ENCODE measurements at places on chromosomes 11 and 22. TPM values are rescaled to one million over a fixed set of nuclear protein-coding genes. Genes with fewer than 3 reads are reported as not detected.
A peak's percentile ranks its signal among the peaks of the same experiment; 100 is the strongest.

C11orf91 gene
- total RNA-seq: not detected

DNA sequence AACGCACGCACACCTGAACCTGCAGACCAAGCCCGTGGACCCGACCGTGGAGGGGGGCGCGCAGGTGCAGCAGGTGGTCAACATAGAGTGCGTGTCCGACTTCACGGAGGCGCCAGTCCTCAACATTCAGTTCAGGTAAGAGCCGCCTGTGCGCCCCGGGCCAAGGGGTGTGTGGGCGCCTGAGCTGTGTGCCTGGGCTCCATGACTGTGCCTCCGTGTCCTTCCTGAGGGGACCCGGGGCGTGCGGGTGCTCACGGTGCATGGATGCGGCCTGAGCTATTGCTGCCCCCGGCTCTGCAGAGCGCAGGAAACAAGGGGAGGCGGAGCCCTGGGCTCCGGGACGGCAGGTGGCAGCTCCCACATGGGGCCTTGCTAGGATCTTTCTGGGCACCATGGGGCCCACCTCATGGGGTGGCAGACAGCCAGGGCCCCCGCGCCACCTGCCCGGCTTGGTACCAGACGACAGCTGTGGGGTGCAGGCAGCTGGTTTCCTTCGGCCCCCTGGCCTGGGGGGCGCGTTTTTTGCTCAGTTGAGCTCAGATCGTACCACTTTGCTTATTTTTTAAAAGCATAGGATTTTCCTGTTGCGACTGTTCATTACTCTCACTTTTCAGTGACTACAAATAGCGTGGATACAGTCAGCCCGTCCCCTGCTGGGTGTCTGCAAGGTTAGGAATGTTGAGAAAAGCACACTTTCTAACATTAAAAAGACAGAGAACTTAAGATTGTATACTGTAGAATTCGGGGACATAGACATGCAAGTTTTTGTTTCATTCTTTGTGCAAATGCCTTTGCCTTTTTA is 28.3 kb downstream of the MUC6 start:
- no peaks in the 10 kb centered on the region for H3K4me1 ChIP-seq
- no peaks in the 10 kb centered on the region for H3K36me3 ChIP-seq
- no peak overlapping the region for H3K4me3 ChIP-seq
- no peak for DNase-seq
- no peak overlapping the region for H3K27ac ChIP-seq

OR4X2 gene
- not detected for total RNA-seq

GRCh38 chr11:27028561-27028965 is 12.1 kb upstream of the BBOX1 start:
- H3K4me1 ChIP-seq: no peaks in the 10 kb centered on the region
- no peak for DNase-seq
- H3K36me3 ChIP-seq: no peaks in the 10 kb centered on the region

DNA sequence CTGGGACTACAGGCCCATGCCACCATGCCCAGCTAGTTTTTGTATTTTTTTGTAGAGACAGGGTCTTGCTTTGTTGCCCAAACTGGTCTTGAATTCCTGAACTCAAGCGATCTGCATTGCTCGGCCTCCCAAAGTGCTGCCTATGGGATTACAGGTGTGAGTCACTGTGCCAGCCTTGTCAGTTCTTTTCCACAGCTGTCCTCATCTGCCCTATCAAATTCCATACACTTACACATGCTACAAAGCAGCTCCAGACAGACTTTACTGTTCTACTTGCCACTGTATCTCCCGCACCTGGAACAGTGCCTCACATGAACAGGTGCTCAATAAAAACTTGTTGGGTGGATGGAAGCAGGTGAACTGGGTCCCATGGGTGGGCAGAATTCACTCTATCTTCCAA is 8.2 kb downstream of the STX5 start:
- no peak overlapping the region for H3K4me3 ChIP-seq
- peaks cover 62% of the 10 kb centered on the region for H3K36me3 ChIP-seq
- H3K27me3 ChIP-seq: no peaks in the 10 kb centered on the region

OR51B5 gene
- 1.2 TPM for total RNA-seq

MIOX gene
- total RNA-seq: 1.4 TPM

- no peaks in the 10 kb centered on the region for H3K27me3 ChIP-seq
- no peak for DNase-seq
- no peak overlapping the region for H3K27ac ChIP-seq
Measured at GRCh38 chr11:33942954-33943353, 51.1 kb upstream of the LMO2 start.

OR2AT4 gene
- 0.11 TPM for total RNA-seq

- H3K36me3 ChIP-seq: no peaks in the 10 kb centered on the region
- H3K4me3 ChIP-seq: no peak overlapping the region
- DNase-seq: no peak
- H3K4me1 ChIP-seq: no peaks in the 10 kb centered on the region
Measured at GRCh38 chr11:62921573-62922188, 518 bp upstream of the CHRM1 start.

GRCh38 chr11:75342966-75343870 is 8.2 kb downstream of the ARRB1 start:
- H3K27ac ChIP-seq: no peak overlapping the region

- no peak overlapping the region for H3K4me3 ChIP-seq
- no peaks in the 10 kb centered on the region for H3K36me3 ChIP-seq
- DNase-seq: no peak
- no peak overlapping the region for H3K27ac ChIP-seq
- H3K4me1 ChIP-seq: no peaks in the 10 kb centered on the region
- H3K27me3 ChIP-seq: no peaks in the 10 kb centered on the region
Measured at GRCh38 chr11:1566381-1567051, 5.6 kb downstream of the DUSP8 start.

DNA sequence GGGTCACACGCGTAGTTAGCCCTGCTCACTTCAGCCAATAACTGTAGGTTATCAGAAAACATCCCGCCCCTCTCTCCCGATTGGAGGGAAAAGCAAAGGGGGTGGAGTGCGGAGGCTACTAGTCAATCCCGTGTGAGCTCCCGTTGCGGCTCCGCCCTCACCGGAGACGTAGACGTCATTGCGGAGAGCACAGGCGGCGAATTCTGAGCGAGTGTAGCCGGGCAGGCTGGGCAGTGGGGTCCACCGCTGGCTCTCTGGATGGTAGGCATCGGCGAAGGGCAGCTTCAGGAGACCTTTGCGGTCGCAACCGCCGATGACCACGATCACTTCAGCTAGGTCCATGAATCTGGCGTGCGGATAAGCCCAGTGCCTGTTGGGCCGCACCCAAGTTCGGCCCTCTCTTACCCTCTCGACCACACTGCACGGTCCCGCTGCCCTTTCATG is 4.7 kb downstream of the KLHL35 start:
- H3K36me3 ChIP-seq: no peaks in the 10 kb centered on the region
- peak overlapping the region; percentile 52 for H3K4me3 ChIP-seq
- peaks cover 21% of the 10 kb centered on the region for H3K4me1 ChIP-seq
- no peaks in the 10 kb centered on the region for H3K27me3 ChIP-seq
- no peak overlapping the region for H3K27ac ChIP-seq

MAML2 gene
- 17.7 TPM for total RNA-seq

PTGDR2 gene
- total RNA-seq: not detected

TBX1 gene
- total RNA-seq: 2.4 TPM

- no peaks in the 10 kb centered on the region for H3K4me1 ChIP-seq
- no peak overlapping the region for H3K27ac ChIP-seq
- H3K4me3 ChIP-seq: no peak overlapping the region
- peaks cover 96% of the 10 kb centered on the region for H3K27me3 ChIP-seq
- no peak for DNase-seq
- no peaks in the 10 kb centered on the region for H3K36me3 ChIP-seq
Measured at GRCh38 chr22:48905206-48905975, 922.3 kb downstream of the BRD1 start.

DNA sequence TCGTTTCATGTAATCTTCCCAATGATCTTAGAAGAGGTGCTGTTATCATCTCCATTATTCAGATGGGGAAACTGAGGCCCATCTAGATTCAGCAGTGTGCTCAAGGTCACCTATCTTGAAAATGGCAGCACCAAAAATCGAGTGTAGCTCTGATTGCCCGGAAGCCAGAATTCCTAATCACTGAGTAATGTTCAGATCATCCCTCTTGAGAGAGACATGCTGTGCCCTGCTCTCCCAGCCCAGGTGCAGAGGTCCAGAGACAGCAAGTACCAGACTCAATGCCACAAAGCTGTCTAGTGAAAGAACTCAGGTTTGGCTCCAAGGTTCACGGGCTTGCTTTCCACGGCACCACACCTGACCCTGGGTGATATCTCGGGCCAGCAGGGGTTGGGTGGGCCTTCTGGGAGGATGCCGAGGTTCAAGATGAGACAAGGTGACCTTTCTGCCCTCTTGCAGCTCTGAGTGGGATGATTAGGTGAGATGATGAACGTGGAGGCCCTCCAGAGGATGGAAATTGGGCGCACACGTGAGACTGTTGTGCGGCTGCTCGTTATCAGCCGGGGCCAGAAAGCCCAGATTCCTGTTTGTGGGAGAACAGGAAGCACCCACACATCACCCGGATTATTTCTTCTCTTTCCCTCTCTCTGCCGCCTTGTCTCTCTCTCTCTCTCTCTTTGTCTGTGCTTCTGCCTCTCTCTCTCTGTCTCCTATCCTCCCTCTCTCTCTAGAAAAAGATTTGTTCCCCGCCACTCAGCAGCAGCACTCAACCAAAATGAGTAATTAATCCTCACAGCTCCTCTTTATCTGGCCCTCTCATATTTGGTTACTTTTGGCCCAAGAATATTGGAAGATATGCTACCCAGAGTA is 19.0 kb upstream of the RASD2 start:
- H3K4me1 ChIP-seq: no peaks in the 10 kb centered on the region
- peaks cover 6% of the 10 kb centered on the region for H3K27me3 ChIP-seq
- H3K27ac ChIP-seq: no peak overlapping the region
- H3K36me3 ChIP-seq: no peaks in the 10 kb centered on the region

- no peaks in the 10 kb centered on the region for H3K4me1 ChIP-seq
- no peak overlapping the region for H3K27ac ChIP-seq
- no peaks in the 10 kb centered on the region for H3K27me3 ChIP-seq
- no peak for DNase-seq
- H3K36me3 ChIP-seq: no peaks in the 10 kb centered on the region
Measured at GRCh38 chr11:22920939-22921565, 60.8 kb upstream of the CCDC179 start.

DNA sequence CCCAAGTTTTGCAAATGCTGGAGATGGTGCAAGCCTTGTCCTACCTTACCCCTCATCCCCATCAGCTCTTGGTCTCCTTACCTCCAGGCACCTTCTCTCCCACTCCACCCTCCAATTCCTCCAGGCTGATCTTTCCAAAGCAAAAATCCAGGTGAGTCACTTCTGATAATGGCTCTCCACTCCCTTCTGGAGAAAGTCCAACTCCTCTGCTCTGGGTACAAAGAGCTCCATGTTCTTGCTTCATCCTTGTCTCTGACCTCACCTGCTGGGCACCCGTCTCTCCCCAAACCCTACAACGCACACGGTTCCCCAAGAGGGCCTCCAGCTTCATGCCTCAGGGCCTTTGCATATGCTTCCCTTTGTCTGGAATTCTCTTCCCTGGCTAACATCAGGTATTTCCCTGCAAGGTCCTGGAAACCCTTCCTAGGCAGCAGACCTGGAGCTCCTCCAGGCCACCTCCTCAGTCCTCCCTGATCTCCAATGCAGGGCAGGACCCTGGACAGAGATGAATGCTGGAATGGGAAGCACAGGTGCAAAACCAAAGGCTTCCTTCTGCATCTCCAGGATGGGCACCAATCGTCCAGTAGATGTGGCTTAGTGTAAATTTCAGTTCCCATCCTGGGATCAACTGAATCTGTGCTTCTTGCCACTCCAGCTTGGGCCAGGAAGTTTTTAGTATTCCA is 22.7 kb downstream of the IFT27 start:
- peak; percentile 42 for DNase-seq
- H3K27me3 ChIP-seq: peaks cover 23% of the 10 kb centered on the region
- no peak overlapping the region for H3K27ac ChIP-seq
- H3K4me1 ChIP-seq: peaks cover 12% of the 10 kb centered on the region
- H3K4me3 ChIP-seq: no peak overlapping the region

- no peaks in the 10 kb centered on the region for H3K4me1 ChIP-seq
- no peak overlapping the region for H3K27ac ChIP-seq
- no peak for DNase-seq
- no peaks in the 10 kb centered on the region for H3K36me3 ChIP-seq
- no peaks in the 10 kb centered on the region for H3K27me3 ChIP-seq
Measured at GRCh38 chr11:109972181-109972715, 120.9 kb upstream of the ZC3H12C start.

GRCh38 chr22:49359076-49359475 is 468.6 kb downstream of the BRD1 start:
- peaks cover 95% of the 10 kb centered on the region for H3K27me3 ChIP-seq
- DNase-seq: no peak
- H3K4me1 ChIP-seq: no peaks in the 10 kb centered on the region
- H3K4me3 ChIP-seq: no peak overlapping the region
- H3K36me3 ChIP-seq: no peaks in the 10 kb centered on the region

MRGPRX4 gene
- total RNA-seq: not detected

DNA sequence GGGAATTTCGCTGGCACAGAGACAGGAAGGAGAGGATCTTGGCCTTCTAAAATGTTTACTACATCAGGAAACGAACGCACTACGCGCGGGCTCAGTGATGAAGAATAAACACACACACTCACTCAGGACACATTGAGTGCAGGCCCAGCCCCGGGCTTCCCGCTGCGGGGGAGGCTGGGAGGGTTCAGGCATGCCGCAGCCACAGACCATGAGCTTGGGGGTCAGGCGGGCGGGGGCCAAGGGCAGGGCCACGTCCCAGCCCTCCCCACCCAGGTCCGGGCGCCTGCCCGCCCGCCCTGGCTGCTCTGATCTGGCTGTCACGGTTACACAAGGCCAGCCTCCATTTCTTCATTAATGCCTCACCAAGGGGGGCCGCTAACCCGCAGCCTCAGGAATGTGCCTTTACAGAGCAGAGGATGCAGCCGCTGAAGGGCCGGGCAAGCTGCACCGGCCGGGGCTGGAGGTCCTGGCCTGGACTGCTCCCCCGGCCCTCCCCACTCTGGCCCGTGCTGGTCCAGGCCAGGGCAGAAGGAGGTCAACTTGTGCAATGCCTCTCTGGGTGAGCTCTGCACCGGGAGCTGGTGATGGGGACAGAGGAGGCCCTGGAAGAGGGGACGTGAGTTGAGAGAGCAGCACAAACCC is 41.7 kb downstream of the IGF2 start:
- no peak for DNase-seq
- 0 out of 2 replicates have a peak, but pooled peaks cover 7% of the 10 kb centered on the region for H3K27me3 ChIP-seq
- peaks cover 13% of the 10 kb centered on the region for H3K4me1 ChIP-seq
- no peak overlapping the region for H3K27ac ChIP-seq
- H3K4me3 ChIP-seq: no peak overlapping the region
- H3K36me3 ChIP-seq: no peaks in the 10 kb centered on the region

GRCh38 chr11:120385110-120385509 is 48.9 kb downstream of the ARHGEF12 start:
- H3K27me3 ChIP-seq: no peaks in the 10 kb centered on the region
- peaks cover 14% of the 10 kb centered on the region for H3K4me1 ChIP-seq
- H3K4me3 ChIP-seq: no peak overlapping the region
- H3K27ac ChIP-seq: no peak overlapping the region
- DNase-seq: no peak
- H3K36me3 ChIP-seq: 0 out of 2 replicates have a peak, but pooled peaks cover 3% of the 10 kb centered on the region

DNA sequence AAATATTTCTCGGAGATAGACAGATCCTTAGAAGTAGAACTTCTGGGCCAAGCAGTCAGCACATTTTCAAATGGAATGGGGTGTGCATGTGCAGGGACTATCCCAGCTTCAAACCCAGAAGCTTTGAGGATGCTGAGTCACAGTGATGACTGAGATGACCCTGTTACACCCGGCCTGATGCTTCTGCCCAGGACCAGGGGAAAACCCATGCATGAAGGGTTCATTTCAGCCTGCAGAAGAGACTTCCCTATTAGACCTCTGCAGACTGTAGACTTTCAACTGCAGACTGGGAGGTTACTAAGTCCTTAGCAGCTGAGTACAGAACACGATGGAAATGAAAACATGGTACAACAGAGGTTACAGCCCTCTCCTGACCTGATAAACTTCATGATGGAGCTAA is 3.6 kb upstream of the OR2AT4 start:
- DNase-seq: no peak
- H3K4me1 ChIP-seq: no peaks in the 10 kb centered on the region
- peaks cover 13% of the 10 kb centered on the region for H3K27me3 ChIP-seq
- H3K4me3 ChIP-seq: no peak overlapping the region

SLC25A18 gene
- total RNA-seq: 0.57 TPM

All from PC-9 (cell line).